Activated naive CD4-positive, alpha-beta T cell treated with anti-CD3 and anti-CD28 coated beads, Interleukin-2, amount 50 U/mL, for 72 hours (primary cell): ENCODE measurements at places on chromosomes 1 and 21. TPM values are rescaled to one million over a fixed set of nuclear protein-coding genes. Genes with fewer than 3 reads are reported as not detected.

CD101 gene
- 1.3 TPM for total RNA-seq

LRRC39 gene
- total RNA-seq = 0.32 TPM

HSD3B1 gene
- total RNA-seq = not detected

GRCh38 chr1:23389837-23390321, 20.2 kb upstream of the ZNF436 start:
- no peak for DNase-seq

GRCh38 chr1:21774835-21775549, 8.0 kb downstream of the USP48 start:
- DNase-seq = no peak
